ENCODE measurements at places on chromosomes 13 and 19.
A peak's percentile ranks its signal among the peaks of the same experiment; 100 is the strongest.

DNA sequence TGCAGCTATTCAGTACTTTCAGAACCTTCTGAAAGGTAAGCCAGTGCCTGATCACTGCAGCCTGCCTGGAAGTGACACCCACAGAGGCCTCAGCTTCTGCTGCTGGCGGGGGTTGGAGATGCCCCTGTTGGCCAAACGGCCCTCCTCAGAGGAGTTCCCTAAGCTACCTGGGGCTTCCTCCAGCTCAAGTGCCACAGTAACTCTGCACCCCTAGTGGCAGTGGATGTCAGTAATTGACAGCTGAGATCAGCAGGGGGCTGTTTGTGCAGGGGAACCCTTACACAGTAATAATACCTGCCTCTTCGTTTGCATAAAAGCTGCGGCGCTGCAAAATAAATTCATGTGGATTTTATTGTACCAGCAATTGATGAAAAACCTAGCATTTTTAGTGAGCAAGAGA is 28.9 kb downstream of the TDRD12 start:
- no peak overlapping the region for H3K27ac ChIP-seq
- H3K36me3 ChIP-seq, result no peaks in the 10 kb centered on the region
- H3K4me3 ChIP-seq, result no peak overlapping the region
- ATAC-seq, result no peak
- H3K4me1 ChIP-seq, result no peaks in the 10 kb centered on the region

- H3K4me1 ChIP-seq, result peaks cover 2% of the 10 kb centered on the region
- H3K27ac ChIP-seq, result peak overlapping the region; percentile 80
- ATAC-seq, result no peak
- H3K36me3 ChIP-seq, result peaks cover 6% of the 10 kb centered on the region
- H3K4me3 ChIP-seq, result no peak overlapping the region
Observed at GRCh38 chr13:98485561-98485960, 91.3 kb downstream of the STK24 start.

DNA sequence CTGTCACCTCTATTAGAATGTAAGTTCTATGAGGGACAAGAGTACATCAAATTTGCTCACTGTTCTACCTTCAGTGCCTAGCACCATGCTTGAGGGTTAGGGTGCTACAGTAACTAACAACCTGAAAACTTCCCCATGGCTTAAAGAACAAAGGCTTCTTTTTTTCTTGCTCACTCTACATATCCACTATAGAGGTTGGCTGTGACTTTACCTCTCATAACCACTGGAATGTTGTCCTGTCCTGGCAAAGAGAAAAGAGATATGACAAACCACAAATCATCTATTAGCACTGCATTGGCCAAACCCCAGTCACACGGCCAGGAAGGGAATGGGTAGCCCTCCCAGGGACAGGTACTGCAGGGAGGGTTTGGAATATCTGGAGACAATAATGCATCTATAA is 23.2 kb upstream of the ACOD1 start:
- H3K4me3 ChIP-seq, result no peak overlapping the region
- H3K27me3 ChIP-seq, result no peaks in the 10 kb centered on the region

- H3K4me3 ChIP-seq, result peak overlapping the region; percentile 86
- ATAC-seq, result peak; percentile 20
- H3K36me3 ChIP-seq, result peaks cover 60% of the 10 kb centered on the region
- peak overlapping the region; percentile 96 for H3K27ac ChIP-seq
- H3K27me3 ChIP-seq, result no peaks in the 10 kb centered on the region
Observed at GRCh38 chr19:11196406-11197287, 698 bp downstream of the KANK2 start.

DNA sequence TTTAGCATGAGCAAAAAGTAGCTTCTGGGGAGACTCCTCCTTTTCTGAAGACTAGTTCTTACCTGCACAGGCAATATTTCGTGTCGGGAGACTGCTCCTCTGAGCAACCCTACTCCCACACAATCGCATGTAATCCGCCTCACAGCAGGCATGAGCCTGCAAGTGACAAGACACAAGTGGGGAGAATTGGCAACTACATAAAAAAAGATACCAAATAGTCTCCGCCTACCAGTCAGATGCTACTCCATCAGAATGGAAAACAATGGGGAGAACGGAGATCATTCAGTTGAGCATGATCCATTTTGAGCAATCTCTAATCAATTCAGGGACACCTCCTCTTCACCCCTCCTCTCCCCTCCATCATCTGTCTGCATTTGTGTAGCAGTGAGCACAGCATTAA is 321.0 kb downstream of the COG6 start:
- no peak overlapping the region for H3K4me3 ChIP-seq
- ATAC-seq, result no peak
- no peak overlapping the region for H3K27ac ChIP-seq

DNA sequence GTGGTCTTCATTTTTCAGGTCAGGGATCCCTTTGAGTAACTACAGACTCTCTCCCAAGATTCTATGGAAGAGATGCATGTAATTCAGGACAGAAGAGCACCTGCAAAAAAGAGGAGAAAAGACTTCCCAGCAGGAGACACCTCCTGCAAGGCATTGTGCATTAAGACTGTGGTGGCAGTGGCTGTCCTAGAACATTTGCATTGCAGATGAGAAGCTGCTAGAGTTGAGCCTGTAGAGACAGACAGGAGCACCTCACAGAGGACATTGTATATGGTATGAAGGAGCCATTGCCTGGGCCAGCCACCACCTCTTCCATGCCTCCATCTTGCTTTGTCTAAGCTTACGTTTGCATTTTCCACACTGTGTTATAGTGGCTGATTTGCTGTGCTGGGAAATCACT is 11.2 kb upstream of the MYO16 start:
- no peak overlapping the region for H3K4me3 ChIP-seq
- H3K27ac ChIP-seq, result no peak overlapping the region
- ATAC-seq, result no peak
- H3K27me3 ChIP-seq, result peaks cover 6% of the 10 kb centered on the region

DNA sequence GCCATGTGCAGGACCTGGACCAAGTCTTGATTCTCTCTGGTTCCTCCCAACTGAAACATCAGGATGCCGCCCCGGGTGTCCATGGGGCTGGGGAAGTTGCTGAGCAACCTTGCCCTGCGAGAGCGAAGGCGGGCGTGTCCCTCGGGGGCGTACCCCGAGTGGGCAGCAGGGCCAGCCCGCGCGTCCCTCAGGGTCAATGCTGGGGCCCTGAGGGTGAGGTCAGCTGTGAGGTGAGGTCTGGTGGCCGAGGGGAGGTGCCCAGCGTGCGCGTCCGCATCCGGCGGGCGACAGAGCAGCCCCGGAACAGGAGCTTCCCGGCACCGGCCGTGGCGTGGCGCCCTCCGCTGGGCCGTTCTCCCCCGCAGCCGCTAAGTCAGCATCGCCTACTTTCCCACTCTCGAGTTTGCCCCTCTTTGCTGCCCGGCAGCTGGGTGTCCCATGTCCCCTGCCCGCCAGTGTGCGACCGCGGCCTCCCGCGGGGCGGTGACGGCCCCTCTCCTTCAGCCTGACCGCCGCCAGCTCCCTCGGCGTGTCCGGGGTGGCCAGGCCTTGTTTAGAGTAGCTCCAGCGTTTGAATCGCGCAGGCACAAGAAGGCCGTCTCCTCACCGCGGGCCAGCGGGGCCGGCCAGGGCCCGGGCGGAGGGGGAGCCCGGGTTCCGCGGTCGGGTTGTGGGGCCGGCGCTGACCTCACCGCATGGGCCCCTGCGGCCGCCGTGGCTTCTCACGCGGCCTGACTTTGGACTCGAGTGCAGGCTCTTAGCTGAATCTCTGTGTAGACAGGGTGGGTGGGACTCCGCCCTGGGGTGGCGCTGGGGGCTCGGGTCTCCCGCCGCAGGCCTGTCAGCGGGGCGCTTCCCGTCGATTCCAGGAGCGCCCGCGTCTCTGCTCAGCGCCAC is 33.0 kb downstream of the GJA3 start:
- peaks cover 41% of the 10 kb centered on the region for H3K4me1 ChIP-seq
- peak; percentile 86 for ATAC-seq
- H3K27me3 ChIP-seq, result peaks cover 14% of the 10 kb centered on the region
- peak overlapping the region; percentile 86 for H3K27ac ChIP-seq
